Left renal cortex interstitium (tissue), 4 donors: ENCODE measurements at places on chromosomes 16 and 17.

DNA sequence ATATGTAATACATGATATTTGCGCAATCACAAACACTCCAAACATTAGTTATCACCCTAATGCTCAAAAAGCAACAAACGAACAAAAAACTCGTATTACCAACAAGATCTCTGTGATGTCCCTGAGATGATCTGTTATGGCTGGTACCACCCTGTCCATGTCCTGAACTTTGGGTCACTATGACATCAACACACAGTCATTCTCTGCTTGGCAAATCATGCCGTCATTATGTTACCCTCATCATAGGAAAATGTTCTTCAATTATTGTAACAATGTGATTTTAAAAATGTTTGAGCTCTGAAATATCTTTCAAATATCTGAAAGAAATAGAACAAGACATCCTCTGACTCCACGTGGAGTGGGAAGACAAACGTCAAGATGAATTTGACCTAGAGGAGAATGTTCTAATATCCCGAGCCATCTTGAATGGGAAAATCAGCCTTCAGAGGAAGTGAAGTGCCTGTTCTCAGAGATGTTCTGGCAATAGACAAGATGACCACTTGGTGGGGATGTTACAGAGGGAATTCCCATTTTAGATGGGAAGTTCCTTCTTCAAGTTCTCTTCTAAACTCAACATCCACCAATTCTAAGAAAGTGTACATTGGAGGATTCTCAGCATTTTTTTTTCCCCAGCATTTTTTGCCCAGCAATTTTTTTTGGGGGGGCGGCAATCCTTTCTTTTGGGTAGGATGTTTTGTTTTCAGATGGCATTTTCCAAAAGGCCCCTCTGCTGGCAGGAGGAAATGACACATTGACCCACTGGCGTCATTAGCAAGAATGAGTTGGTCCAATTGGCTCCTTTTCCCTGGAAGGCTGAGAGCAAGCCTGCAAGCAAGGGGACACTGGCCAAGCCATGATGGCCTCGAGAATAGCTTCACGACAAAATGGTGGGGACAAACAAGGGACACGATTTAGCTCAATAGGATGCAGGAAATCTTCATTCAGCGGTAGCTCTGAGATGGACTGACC, 3.7 kb upstream of the HSD17B2 start:
- DNase-seq: no peak

GRCh38 chr17:8173056-8173870, 2.9 kb downstream of the TMEM107 start:
- DNase-seq: peak; percentile 88

DNA sequence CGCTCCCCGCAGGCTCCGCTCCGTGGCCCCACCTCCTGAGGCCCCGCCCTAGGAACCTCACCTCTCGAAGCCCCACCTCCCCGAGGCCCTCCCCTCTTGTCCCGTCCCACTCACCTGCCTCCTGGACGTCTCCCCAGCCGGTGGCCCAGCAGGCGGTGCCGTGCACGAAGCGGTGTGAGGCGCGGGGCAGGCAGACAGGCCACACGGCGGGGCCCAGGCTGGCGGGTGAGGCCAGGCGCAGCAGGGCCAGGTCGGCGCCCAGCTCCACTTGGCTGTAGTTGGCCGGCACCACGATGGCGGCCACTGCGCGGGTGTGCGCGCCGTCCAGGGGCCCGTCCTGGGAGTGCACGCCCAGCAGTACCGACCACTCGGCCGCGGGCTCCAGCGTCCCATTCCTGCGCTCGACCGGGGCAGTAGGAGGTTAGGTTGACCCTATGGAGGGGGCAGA, 1.6 kb downstream of the PRSS36 start:
- DNase-seq: no peak

DNA sequence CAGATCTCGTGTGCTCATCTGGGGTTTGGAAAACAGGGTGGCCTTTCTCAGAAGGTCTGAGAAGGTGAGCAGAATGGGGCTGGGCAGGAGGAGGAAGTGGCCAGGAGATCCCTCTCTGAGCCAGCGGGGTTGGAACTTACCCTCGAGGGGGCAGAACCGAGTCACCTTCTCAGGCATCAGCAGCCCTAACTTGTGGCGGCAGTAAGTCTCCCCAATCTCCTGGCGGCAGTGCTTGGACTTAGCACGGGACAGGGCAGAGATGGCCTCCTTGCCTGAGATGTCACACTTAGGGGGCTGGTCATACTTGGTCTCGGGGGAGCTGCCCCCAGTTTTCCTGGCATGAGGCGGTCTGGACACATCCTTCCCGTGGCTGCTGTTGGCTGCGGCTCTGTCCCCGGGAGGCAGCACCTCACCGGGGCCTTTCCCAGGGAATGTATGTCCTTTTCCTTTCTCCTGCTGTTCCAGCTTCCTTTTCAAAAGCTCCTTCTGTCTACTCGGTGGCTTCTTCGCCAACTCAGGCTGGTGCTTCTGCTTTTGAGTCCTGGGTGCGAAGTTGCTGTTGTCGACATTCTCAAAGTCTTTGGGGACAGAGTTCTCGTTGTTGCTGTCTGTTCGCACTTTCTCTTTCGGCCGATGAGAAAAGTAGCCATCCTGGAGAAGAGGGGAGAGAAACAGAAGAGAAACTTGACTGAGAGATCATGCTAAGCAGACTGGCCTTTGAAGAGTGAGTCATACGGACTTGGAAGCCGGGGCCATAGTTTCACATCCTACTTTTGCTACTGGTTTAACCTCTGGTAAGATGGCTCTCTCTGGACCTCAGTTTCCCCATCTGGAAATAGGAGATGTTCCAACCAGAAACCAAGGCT, 211.7 kb downstream of the XYLT1 start:
- no peak for DNase-seq

GRCh38 chr16:53132406-53132805, 77.6 kb downstream of the CHD9 start:
- DNase-seq: no peak

- no peak for DNase-seq
These were observed 45.9 kb downstream of the ABAT start for GRCh38 chr16:8720080-8720966.

GRCh38 chr16:72214821-72215220, 42.9 kb upstream of the PMFBP1 start:
- DNase-seq: no peak

- DNase-seq: no peak
These were observed 13.1 kb downstream of the SLC22A31 start for GRCh38 chr16:89187032-89187769.

- no peak for DNase-seq
These were observed 20.0 kb upstream of the IL17C start for GRCh38 chr16:88618182-88618955.

- no peak for DNase-seq
These were observed 20.2 kb upstream of the FMNL1 start for GRCh38 chr17:45201457-45201856.

- DNase-seq: no peak
These were observed 12.6 kb upstream of the TCF25 start for GRCh38 chr16:89860747-89861304.

DNA sequence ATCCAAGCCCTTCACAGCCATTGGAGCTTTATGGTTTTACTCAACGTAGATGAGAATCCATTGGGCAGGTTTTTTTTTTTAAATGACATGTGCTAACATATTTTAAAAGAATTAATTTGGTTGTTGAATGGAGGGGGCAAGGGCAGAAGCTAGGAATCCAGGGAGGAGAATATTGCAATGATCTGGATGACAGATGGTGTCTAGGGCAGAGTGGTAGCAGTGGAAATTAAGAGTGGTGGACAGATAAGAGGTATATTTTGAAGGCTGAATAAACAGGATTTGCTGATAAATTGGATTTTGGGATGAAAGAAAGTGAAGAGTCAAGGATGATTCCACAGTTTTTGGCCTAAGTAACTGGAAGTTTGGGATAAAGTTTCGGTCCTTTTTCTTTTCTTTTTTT, 54.8 kb upstream of the DHX40 start:
- DNase-seq: no peak
